ENCODE measurements at places on chromosomes 4 and X.
A peak's percentile ranks its signal among the peaks of the same experiment; 100 is the strongest.

GRCh38 chr4:75686346-75686745 is 13.1 kb upstream of the G3BP2 start:
- peak; percentile 30 for DNase-seq

DNA sequence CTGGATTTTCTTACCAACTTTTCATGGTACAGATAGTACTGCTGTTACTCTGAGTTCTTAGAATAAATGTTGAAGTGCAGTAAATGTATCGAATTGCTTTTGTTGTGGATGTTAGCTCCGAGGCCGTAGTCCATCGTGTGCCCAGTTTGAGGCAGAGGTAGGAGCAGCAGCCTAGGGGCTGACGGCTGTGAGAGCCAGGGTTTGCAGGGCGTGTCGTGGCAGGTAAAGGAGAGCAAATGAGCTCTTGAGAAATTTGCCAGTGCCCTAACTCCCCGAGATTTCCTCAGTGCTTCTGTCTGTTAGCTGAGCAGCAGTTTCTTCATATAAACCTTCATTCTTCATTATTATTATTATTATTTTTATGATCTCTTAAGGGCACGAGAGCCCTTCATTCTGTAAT is 21.6 kb downstream of the PRIMPOL start:
- DNase-seq = no peak

DNA sequence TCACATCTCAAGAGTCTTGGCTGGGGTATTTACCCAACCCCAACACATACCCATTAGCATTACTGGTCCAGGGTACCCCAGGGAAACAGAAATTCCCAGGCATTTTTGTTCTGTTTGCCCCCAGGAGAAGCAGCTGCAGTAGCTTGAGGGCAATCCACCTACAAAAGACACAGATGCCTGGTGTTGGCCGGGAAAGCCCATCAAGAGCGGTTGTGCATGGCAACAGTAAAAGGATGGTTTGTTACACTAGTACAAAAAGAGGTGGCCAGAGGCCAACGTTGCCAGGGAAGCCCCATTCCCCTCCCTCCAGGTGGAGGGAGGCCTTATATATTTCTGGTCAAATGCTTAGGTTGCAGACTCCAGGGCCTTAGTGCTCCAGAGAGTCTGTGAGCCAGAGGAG is 637.8 kb downstream of the BCOR start:
- DNase-seq = no peak

GRCh38 chr4:103996637-103997036 is 276.9 kb upstream of the TACR3 start:
- no peak for DNase-seq

GRCh38 chr4:105551965-105552746 is at the start of gene ARHGEF38:
ARHGEF38 (plus strand) TSS chr4:105552620; CDS start chr4:105552766, 146 bp downstream.
- DNase-seq = no peak

DNA sequence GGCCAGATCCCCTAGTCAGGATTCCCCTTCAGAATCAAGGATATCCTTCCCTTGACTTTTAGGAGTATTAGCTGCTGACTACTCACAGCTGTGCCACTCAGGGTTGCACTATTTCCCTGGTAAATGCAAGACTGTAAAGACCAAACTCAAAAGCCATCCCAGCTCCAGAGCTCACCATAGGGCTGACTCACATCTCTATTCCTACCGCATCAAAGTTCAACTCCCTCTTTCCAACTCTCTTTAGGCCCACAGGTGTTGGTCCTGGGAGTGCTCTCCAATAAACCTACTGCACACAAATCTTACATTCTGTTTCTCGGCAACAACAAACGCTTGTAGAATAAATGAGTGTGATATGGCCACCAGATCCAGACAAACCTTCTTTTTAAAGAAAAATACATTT is 109.6 kb downstream of the PPP3CA start:
- DNase-seq = no peak

DNA sequence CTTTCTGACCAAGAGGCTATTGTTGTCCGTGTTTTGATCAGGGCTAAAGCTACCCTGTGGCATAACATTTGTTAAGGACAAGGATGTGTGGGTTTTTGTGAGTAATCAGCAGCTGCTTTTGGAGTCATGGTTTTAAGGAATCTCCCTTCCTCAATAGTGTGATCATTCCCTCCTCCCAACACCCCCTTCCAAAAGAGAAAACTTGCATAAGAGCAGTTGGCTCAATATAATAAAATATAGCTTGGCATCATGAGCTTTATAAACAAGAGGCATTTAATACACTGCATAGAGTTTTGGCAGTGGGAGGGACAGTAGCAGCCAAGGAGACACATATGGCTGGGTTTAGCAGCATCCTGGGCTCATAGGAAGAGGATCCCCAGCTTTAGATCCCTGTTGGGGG is 84.7 kb downstream of the NHS start:
- DNase-seq = no peak

GRCh38 chrX:100663642-100664041 is 19.6 kb downstream of the SRPX2 start:
- no peak for DNase-seq

DNA sequence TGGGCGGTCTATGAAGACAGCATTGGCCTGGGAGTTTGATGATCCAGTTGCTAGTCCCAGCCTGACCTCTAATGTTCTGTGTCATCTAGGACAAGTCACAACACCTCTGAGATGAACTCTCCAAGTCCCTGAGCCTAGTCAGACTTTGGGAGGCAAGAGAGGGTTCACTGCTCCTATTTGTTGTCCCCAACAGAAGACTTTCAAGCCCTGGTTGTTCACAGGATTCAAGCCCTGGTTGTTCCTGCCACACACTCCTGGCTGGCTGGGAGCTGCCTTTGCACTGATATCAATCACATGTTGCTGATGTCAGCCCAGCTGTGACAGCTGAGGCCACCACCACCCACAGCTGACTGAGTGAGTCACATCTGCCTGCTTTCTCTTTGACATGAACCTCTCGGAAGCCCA is 253.2 kb upstream of the RASGEF1B start:
- DNase-seq = peak; percentile 43

DNA sequence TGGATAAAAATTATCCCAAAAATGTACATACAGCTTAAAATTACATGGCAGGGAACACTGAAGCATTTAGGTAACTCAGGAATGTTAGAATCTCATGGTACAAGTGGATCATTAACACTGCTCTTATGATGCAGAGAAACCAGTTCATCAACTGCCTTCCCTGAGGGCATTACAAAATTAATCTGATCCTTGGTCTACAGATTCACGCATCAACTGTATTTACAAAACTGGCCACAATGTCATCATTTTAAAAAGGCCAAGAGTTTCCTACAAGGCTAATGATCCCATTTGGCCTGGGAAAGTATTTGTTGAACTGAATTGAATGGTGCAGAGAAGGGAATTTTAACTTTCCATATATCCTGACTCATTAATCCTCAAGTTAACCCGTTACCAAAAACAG is 84.6 kb downstream of the TSPAN5 start:
- no peak for DNase-seq

GRCh38 chr4:69823048-69823447 is 36.9 kb downstream of the SULT1E1 start:
- no peak for DNase-seq

GRCh38 chr4:60605646-60606354 is 594.3 kb upstream of the ADGRL3 start:
- DNase-seq = no peak

DNA sequence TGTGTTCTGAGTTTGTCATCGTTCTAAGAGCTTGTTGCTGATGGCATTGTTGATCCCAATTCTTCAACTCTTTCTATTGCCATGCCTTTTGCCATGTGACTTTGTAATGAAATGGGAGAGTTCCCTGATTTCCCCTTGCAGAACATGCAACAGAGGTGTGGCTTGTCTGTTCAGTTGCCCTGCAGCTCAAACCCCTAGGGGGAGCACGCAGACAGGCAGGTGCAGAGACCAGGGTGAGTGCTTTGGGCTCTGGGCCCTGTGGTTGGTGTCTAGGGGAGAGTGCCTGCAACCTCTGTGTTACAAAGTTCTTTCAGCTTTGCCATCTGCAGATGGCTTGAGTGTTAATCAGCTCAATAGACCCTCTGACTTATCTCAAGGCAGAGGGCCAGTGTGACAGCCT is 332.7 kb downstream of the MID1IP1 start:
- DNase-seq = peak; percentile 38

GRCh38 chr4:26935397-26935796 is 74.8 kb downstream of the STIM2 start:
- DNase-seq = no peak

GRCh38 chrX:40544343-40545266 is 36.2 kb upstream of the ATP6AP2 start:
- no peak for DNase-seq

GRCh38 chr4:24032371-24032989 is 142.6 kb upstream of the PPARGC1A start:
- DNase-seq = no peak

Measured in CD4-positive, alpha-beta T cell treated with Interleukin-1 beta for 1 hour (primary cell).